ENCODE measurements at places on chromosomes 7 and 10. TPM values are rescaled to one million over a fixed set of nuclear protein-coding genes. Genes with fewer than 3 reads are reported as not detected.
A peak's percentile ranks its signal among the peaks of the same experiment; 100 is the strongest.

The PHYH gene
- total RNA-seq: 21.6 TPM

DNA sequence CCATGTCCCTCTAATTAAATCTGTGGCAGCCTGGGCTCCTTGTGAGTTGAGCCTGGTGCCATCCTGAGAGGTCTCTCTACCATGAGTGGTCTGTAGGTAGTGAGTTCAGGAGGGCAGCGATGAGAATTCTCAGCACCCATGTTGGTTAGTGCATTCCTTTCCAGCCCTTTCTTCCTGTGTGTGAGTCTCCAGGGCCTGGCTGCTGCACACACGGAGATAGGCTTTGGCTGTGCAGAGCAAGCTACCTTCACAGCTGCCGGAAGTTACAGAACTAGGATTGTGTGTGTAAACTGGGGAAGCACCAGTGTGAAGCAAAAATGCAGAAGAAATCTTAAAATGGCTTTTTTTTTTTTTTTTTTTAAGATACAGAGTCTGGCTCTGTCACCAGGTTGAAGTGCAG, 358.6 kb downstream of the PAXIP1 start:
- DNase-seq: no peak

DNA sequence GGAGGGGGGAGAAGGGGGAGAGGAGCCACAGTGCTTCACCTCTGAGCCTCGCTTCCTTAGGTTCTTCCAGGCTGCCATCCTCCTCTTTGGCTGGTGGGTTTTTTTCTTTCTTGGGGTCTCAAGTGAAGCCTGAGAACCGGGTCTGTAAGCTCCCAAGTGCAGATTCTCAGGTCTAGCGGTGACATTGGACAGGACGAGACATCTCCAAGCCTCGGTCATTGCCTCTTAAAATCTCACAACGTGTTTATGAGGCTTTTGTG, 817 bp upstream of the IL15RA start:
- DNase-seq: no peak

The FAM221A gene
- total RNA-seq: 5.3 TPM

- DNase-seq: no peak
Observed at GRCh38 chr10:4865945-4866661, 40.1 kb downstream of the AKR1E2 start.

DNA sequence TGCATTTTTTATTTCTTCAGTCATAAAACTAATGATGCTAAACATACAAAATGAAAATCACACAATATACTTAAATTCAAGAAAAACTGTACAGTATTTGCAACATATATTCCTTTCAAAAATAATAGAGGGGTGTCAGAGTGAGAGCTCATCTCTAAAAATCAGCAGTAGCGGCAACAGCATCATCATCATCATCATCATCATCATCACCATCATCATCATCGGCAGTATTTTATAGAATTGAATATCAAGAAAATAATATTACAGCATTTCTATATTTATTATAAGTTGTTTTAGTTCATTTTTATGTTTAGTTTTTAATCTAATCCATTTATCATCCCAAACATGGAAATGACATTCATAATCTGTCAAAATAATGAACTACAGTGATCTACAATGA, 67.4 kb upstream of the PPP1R3A start:
- no peak for DNase-seq

- DNase-seq: no peak
Observed at GRCh38 chr10:14625192-14625631, 149.5 kb downstream of the FAM107B start.

- no peak for DNase-seq
Observed at GRCh38 chr10:24453973-24454372, 245.0 kb downstream of the KIAA1217 start.

- DNase-seq: no peak
Observed at GRCh38 chr10:126097558-126098225, 201.3 kb downstream of the FANK1 start.

DNA sequence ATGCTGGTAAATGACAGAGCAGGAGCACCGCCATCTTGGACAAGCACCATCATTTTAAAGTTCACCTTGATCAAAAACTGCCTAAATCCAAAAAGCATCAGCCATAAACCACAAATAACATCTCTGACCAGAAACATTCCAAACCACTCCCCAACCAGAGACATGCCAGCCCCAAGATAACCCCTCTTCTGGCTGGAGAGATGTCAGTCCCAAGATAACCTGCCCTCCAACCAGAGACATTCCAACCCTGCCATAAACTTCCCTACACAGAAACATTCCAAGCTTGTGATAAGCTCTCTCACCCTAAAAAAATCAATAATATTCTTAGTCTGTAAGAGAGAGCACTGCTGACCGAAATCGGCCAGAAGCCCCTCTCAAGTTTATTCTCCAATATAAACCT, 659.3 kb downstream of the XPNPEP1 start:
- no peak for DNase-seq

The ECHS1 gene
- 41.2 TPM for total RNA-seq

- DNase-seq: no peak
Observed at GRCh38 chr7:4851459-4852422, 10.1 kb downstream of the PAPOLB start.

DNA sequence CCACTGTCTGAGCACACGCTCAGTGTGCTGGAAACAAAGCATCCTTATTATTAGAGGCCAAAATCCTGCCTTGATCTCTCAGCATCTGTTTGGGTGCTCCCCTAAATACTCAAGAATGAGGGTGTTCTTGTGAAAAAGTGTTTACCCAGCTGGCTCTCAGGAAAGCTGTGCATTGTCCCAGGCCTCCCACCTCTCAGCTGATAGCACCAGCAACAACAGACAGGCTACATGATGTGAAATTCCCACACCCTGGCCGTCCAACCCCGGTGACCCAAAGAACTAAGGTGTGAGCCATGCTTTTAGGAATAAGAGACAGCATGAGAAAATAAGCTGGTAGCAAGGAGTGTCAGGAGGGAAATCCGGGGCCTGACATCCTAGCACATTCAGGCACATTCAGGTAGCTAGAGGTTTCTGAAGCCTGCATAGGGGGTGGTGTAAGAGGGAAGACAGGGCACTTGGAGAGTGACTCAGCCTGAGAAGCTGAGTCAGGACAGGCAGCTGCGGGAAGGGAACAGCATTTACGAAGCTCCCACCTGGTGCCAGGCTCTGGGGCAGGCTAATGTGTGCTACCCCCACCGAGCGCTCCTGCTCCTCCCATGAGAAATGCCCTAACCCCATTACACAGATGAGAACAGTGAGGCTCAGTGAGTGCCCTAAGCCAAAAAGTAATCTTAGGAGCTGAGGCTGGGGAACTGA, 205.6 kb downstream of the GRID1 start:
- no peak for DNase-seq

GRCh38 chr7:4648111-4648510, 34.0 kb upstream of the FOXK1 start:
- DNase-seq: no peak

DNA sequence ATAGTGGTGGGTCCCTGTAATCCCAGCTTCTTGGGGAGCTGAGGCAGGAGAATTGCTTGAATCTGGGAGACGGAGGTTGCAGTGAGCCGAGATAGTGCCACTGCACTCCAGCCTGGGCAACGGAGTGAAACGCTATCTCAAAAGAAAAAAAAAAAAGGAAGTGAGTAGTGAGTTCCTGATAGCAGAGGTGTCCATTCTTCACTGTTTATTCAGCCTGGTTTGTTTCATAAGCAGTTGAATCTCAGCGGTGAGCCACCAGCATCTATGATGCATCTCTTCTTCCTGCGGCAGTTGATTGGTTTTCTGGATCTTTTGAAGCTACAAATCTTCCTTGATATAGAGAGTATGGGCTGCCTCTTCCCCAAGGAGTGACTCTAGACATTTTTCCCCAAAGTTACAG, 316.1 kb upstream of the MTPN start:
- no peak for DNase-seq

GRCh38 chr7:17506095-17506494, 207.6 kb downstream of the AHR start:
- DNase-seq: no peak

GRCh38 chr10:70052462-70053217, at the start of gene MACROH2A2:
TSS of gene MACROH2A2 (plus strand) at chr10:70052846. CDS start at chr10:70075659, 22,813 bp downstream.
- peak; percentile 36 for DNase-seq

DNA sequence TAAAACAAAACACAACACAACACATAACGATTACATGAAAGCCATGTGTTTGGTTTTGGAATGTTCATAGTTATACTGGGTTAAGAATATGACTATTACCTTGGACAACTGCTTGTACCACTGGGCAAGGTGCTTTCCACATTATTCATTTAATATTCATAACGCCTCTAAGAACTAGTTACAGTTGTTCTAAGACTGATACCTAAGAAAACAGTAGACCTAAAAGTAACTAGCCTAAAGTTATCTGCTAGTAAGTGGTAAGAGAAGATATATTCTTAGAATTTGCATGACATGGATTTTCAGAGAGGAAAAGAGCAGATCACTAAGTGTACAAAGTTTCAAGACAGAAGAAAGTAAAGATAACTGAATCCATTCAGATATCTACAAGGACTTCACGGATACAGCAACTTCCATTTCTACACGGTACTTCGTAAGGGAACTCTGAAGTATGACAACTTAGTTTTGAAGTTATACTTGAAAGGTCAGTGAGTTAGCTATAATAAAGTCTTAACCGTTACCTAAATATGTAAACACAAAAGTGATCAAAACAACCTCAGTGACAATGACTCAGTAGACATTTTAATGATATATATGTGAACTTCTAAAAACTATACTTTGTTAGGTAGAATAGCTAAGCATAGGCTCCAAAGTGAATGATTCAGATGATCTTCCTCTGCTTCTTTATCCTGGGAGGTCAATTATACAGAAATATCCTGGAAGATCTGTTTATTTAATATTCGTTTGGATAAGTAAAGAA, 65.1 kb downstream of the MINDY3 start:
- DNase-seq: no peak

The COL13A1 gene
- 10.1 TPM for total RNA-seq

The OR2A7 gene
- total RNA-seq: 12.5 TPM

DNA sequence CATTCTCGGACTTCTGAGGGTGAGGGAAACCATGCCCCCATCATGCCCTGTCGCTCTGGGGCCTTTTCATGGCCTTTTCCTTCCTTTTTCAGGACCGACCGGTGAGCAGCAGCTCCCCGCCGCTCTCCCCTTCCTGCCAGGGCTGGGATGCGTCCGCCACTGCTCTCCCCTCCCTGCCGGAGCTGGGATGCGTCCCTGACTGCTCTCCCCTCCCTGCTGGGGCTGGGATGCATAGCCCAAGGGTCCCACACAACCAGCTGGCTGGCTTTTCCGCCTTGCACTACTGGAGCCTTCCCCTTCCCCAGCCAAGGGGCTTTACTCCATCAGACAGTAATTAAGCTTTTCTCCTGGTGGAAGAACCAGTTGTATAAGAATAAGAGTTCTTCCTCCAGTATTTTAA, 129.7 kb upstream of the COBL start:
- no peak for DNase-seq

DNA sequence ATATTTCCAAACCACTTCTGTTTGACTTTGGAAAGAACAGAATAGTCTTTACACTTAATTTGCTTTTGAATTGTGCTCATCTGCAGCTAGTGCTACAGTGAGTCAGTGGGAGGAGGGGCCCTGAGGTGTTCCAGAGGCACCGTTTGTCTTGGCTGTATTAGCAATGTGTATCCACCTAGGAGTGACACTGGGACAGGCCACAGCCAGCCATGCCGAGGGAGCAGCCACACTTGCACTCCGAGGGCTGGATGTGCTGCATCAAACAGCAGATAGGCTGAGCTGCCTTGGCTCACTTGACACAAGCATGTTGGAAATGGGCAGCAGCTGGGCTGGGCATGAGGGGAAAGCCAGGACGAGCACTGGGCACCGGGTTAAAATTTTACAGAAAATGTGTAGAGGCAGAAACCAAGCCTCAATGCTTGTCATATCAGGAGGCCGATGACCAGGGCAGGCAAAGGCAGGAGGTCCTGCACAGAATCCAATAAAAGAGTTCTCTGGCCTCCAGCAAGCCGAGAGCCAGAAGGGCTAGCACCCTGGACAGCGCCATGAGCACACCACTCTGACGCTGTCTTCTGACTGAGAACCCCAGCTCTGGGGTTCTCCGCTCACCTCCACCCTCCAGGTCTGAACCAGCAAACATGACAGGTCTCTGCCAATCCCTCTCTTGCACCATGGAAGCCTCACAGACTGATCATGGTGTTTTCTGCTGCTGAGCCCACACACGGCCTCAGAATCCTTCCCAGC, 163.3 kb downstream of the GRID1 start:
- no peak for DNase-seq

- peak; percentile 69 for DNase-seq
Observed at GRCh38 chr7:128266883-128267594, 26.0 kb downstream of the LEP start.

GRCh38 chr10:91664426-91664825, 31.6 kb upstream of the PPP1R3C start:
- no peak for DNase-seq

- DNase-seq: no peak
Observed at GRCh38 chr10:77556990-77557601, 80.5 kb downstream of the KCNMA1 start.

The PMS2 gene
- 13.0 TPM for total RNA-seq

The DHTKD1 gene
- total RNA-seq: 19.5 TPM

DNA sequence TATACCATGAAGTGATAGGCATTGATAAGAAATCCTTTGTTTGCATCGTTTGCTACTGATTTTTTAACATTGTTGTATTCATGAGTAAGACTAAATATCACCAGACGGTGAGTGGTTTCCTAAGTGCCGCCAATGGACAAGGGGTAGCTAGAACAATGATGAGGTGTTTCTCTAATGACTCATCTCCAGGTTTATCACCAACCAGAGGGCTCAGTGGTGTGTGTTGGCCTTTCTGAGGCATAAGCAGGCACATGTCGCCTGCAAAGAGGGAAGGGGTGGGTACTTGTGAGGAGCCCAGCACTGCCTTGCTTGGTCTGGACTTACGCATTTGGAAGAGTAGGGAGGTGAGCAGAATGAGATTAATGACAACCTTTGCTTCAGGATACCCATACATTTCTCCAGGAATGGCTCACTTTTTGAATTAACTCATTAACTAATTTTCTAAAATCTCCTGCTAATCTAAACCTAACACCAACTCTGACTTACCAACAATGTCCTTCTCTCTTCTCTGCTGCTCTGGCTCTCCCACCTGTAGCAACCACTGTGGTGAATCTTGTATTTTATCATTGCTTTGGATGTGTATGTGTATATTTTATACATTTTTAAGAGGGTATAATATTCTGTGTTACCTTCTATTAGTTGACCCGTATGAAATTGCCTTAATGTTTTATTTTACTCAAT, 722.6 kb downstream of the GRID1 start:
- DNase-seq: no peak

DNA sequence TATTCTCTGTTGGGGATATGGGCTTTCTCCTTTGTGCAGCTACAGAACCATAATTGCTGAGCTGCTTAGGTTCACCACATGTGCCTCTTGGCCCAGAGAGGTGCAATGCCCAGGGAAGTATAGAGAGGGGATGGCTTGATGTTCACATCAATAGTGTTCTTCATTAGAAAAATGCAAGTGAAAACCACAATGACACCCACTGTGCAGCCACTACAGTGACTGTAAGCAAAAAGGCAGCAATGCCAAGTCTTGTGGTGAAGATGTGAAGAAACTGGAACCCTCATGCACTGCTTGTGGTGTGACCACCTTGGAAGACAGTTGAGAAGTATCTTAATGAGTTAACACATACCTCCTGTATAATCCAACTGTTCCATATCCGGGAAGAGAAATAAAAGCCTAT, 318.9 kb upstream of the ZMIZ1 start:
- DNase-seq: no peak

Measured in skin of body (tissue), 3 donors.